ENCODE measurements at places on chromosomes 13 and 19. TPM values are rescaled to one million over a fixed set of nuclear protein-coding genes. Genes with fewer than 3 reads are reported as not detected.

PLA2G4C gene
- 0.82 TPM for total RNA-seq

RFXAP gene
- total RNA-seq: 13.8 TPM

ARGLU1 gene
- 111 TPM for total RNA-seq

CYP2A7 gene
- not detected for total RNA-seq

AP2A1 gene
- total RNA-seq: 85.3 TPM

SIGLEC5 gene
- not detected for total RNA-seq
